Stimulated activated CD8-positive, alpha-beta memory T cell treated with anti-CD3 and anti-CD28 coated beads, Interleukin-4, amount 100 ng/mL, for 1 hour (primary cell): ENCODE measurements at places on chromosomes 4 and X.

GRCh38 chr4:75046641-75047040 lies 113.7 kb downstream of the PARM1 start:
- no peak for DNase-seq

- no peak for DNase-seq
These were observed at the start of gene CXCL13 for GRCh38 chr4:77605210-77605902. Gene CXCL13, plus strand, starts transcription at chr4:77605820. Its CDS starts 46 bp downstream, at chr4:77605866.

- no peak for DNase-seq
These were observed 440.9 kb downstream of the MID1IP1 start for GRCh38 chrX:39242187-39242586.

DNA sequence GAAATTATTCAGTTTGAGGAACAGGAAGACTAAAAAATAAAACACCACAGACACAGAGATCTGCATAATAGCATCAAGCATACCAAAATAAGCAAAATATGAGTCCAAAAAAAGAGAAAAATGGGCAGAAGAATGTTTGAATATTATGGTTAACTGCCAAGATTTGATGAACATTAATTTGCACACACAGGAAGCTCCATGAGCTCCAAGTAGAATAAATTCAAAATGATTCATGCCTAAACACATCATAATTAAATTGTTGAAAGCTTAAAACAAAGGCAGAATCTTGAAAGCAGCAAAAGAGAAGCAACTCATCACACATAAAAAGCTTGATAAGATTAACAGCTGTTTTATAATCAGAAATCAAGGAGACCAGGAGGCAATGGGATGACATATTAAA lies 156.6 kb upstream of the ARSJ start:
- no peak for DNase-seq
